ENCODE measurements at places on chromosomes 7 and 10. TPM values are rescaled to one million over a fixed set of nuclear protein-coding genes. Genes with fewer than 3 reads are reported as not detected.

CRTAC1 gene
- total RNA-seq = 1.2 TPM

SLC35G1 gene
- total RNA-seq = 2.2 TPM

CCDC146 gene
- total RNA-seq = 7.2 TPM

TRIM74 gene
- 0.61 TPM for total RNA-seq

GCK gene
- total RNA-seq = 1.7 TPM

ZPBP gene
- total RNA-seq = not detected

URGCP gene
- 45.8 TPM for total RNA-seq

ZNF239 gene
- total RNA-seq = 1.5 TPM

BAMBI gene
- total RNA-seq = 21.4 TPM

KIF11 gene
- total RNA-seq = 0.66 TPM

OR2F1 gene
- total RNA-seq = not detected

FAS gene
- total RNA-seq = 6.2 TPM

SHH gene
- total RNA-seq = not detected

KIN gene
- 8.4 TPM for total RNA-seq

HMX3 gene
- not detected for total RNA-seq

ALOX5 gene
- total RNA-seq = 21.8 TPM

CYP2C19 gene
- not detected for total RNA-seq

BTBD16 gene
- not detected for total RNA-seq

ADO gene
- total RNA-seq = 16.9 TPM

PRSS1 gene
- total RNA-seq = 3.4 TPM

SNX10 gene
- 1.4 TPM for total RNA-seq

GOLGA7B gene
- 0.05 TPM for total RNA-seq

PDCD11 gene
- 16.9 TPM for total RNA-seq

TAS2R5 gene
- not detected for total RNA-seq

ASIC3 gene
- total RNA-seq = 4.0 TPM

OR9A2 gene
- total RNA-seq = not detected

AGR2 gene
- not detected for total RNA-seq

EN2 gene
- not detected for total RNA-seq

H2BK1 gene
- not detected for total RNA-seq

PRRT4 gene
- 1.6 TPM for total RNA-seq

ZNHIT1 gene
- 59.3 TPM for total RNA-seq

JAKMIP3 gene
- total RNA-seq = 1.6 TPM

CAV2 gene
- 258 TPM for total RNA-seq

PTCD1 gene
- 3.3 TPM for total RNA-seq

COL28A1 gene
- 1.4 TPM for total RNA-seq

MEOX2 gene
- 13.5 TPM for total RNA-seq

FAM180A gene
- 17.8 TPM for total RNA-seq

Measured in heart right ventricle (tissue), 16 donors.